ENCODE measurements at places on chromosomes 16 and 17.

GRCh38 chr17:72069586-72070202, 51.1 kb upstream of the SOX9 start:
- DNase-seq = no peak

GRCh38 chr16:58492735-58493134, 7.2 kb upstream of the NDRG4 start:
- no peak for DNase-seq

- DNase-seq = no peak
These were observed 25.4 kb downstream of the CTU2 start for GRCh38 chr16:88731699-88732098.

- DNase-seq = no peak
These were observed 104.9 kb downstream of the ADCY9 start for GRCh38 chr16:4011225-4011939.

DNA sequence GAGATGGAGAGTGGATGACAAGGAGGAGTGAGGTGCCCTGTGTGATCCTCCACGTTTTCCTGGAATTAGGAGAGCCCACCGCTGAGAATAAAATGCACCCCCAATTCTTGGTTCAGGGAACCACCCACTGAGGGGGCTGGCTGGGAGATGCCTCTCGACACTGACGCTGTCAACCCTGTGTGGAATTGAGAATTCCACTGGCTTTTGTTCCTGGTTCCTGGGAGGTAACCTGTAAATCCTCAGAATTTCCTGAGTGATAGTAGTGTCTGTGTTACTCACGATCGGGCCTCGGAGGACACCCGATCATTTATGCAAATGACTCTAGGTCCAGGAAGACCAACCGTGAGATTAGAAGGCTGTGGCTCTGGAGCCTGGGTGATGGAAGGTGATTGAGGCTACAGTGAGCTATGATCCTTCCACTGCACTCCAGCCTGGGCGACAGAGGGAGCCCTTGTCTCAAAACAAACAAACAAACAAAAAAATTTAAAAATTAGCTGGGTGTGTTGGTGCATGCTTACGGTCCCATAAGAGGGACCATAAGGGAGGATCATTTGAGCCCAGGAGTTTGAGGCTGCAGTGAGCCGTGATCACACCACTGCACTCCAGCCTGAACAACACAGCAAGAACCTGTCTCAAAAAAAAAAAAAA, 11.7 kb upstream of the PRPSAP1 start:
- no peak for DNase-seq

DNA sequence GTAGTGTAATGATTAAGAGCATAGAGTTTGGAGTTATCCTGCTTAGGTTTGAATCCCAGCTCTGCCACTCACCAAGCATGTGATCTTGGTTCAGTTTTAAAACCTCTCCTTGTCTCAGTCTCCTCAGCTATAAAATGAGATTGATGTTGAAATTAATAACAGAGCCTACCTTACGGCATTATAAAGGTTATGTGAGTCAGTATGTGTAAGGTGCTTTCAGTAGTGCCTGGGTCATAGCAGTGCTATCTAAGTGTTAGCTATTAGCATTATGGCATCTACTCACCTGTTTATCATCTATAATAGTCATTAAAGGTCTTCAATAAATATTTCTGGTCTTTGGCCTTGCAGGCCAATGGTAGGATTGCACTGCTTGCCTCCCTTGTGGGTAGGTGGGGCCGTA, 53.4 kb downstream of the PRKCB start:
- no peak for DNase-seq

- no peak for DNase-seq
These were observed 219.7 kb downstream of the TMEM114 start for GRCh38 chr16:8370374-8371270.

GRCh38 chr16:57155702-57156350, 30.0 kb downstream of the PSME3IP1 start:
- no peak for DNase-seq

GRCh38 chr17:75998327-75998795, 2.3 kb upstream of the CDK3 start:
- no peak for DNase-seq

DNA sequence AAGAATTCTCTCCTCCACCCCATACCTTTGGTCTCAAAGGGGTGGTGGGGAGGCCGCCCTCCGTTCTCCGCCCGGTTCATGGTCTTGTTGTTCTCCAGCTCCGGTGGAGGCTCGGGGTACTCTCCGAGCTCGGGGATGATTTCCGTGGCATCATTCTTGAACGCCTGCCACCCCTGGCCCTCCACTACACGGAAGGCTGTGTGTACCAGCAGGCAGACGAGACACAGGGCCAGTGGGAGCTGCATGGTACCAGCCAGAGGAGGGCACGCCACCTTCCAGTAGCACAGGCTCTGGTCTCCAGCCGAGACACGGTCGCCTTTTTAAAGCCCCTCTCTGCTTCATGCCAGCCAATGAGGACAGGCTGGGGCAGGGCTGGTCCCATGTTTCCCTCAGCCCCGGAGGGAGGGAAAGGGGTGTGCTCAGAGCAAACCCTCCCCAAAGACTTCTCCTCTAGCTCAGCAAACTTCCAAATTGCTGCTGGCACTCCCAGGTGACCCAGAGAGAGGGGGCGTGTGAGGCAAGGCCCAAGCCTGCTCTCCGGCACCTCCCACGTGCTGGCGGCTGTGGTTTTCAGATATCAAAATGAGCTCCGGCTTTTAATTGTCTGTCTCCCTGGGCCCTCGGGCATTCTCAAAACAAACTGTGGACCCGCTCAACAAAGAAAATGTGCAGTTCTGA, at the start of gene SOST:
TSS of gene SOST (minus strand) at position 295 of the 678 bp plus-strand sequence. CDS start at position 245, 50 bp downstream.
- DNase-seq = no peak

DNA sequence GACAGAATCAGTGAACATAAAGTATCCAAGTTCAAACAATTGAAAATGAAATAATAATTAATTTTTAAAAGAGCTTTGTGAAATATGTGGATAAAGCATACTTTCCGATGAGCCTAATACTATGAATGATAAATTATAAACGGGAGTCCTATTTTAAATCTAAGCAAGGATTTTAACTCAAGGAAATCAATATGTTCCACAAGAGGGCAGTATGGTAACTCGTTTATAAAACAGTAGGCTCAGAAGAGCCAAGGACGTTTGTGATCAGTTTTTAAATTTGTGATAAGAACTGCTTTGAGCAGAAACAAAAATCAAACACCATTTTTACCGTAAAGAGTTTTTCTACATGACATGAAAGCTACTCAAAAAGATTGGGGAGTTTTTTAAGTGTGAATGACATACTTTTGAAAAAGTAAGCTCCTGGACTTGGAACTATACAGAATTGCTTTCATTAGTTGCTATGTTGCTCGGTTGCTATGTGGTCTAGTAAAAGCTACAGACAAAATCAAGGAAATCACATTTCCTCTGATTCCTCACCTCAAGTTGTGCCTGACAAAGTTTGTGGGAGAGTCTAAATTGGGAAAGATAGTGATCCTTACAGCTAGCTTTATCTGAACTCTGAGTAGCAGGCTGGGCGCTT, 11.8 kb upstream of the TEKT1 start:
- no peak for DNase-seq

GRCh38 chr17:42321555-42321954, 33.3 kb downstream of the STAT5A start:
- DNase-seq = no peak

DNA sequence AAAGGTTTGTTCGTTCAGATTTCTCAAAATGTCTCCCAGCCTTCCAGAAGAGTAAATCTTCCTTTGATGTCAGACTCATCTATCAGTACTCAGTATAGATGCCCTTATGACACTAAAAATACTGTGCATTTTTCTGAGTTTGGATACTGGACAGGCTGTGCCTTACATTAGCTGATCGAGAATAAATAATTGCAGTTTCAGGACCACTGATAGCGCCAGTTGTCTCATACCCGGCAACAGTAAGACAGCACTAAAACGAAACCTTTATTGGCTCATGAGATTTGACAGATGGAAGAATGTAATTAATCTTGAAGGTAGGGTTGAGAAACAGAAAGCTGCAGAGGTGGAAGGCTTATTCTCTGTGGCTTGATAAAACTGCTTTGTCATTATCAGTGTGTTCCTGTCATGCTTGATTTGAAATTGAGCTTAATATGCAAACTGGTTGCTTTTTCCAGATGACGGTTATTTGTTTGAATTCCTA, 1.2 kb downstream of the ATP6V0A1 start:
- DNase-seq = no peak

DNA sequence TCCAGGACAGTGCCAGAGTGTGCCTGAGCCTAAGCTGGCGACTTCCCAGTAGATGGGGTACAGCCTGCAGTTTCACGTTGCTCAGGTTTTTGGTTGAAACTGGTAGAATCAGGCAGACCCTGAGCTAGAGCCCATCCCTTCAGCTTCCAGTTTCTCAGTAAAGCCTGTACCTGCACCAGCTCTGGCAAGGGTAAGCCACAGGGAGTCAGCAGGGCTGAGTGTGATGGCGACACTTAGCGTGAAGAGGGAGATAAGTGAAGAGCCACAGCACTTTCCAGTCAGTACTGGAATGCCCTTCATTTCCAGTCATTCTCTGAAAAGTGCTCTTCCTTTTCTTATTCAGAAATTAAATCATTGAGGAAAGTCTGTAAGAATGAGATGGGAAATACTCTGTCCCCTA, 22.4 kb downstream of the PLD6 start:
- no peak for DNase-seq

DNA sequence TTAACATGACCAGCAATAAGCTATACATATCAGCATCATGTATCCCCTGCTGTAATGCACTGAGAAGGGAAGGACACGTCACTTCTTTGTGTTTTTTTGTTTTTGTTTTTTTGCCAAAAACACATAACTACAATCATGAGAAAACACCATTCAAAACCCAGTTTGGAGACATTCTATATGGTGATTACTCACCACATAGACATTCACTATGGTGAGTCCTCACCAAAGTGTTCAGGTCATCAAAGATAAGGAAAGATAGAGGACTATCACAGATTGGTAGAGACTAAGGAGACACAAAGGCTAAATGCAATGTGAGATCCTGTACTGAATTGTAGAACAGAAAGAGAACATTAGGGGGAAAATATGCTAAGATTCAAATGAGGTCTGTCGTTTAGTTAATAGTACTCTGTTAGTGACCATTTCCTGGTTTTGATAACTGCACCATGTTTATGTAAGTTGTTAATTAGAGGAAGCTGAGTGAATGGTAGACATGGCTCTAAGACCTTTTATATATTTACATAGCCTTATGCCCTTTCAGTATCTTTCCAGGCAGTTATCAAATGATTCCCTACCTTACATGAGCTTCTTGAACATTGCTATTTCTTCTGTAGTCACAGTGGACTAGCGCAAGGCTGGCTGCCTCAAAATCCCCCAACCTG, 46.6 kb downstream of the PIK3R5 start:
- no peak for DNase-seq

- DNase-seq = no peak
These were observed 17.3 kb downstream of the FA2H start for GRCh38 chr16:74757349-74757748.

DNA sequence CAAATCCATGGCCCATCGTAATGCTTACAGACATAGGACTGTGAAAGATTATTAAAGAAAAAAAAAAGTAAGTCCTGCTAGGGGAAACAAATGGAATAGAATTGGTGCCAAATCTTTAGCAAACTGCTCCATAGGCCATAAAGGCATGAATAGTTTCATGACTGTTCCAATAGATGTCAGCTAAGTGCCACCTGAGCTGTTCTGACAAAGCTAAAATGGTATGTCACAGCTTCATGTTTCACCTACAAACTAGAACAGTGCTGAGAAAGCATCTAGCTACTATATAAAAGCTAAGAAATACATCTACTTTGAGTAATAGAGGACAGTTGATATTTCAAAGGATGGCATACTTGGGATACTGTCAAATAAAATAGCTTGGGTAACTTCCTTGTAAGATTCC, 771.6 kb upstream of the CA10 start:
- no peak for DNase-seq

GRCh38 chr17:8063761-8064534, 23.6 kb downstream of the ALOX12B start:
- no peak for DNase-seq

DNA sequence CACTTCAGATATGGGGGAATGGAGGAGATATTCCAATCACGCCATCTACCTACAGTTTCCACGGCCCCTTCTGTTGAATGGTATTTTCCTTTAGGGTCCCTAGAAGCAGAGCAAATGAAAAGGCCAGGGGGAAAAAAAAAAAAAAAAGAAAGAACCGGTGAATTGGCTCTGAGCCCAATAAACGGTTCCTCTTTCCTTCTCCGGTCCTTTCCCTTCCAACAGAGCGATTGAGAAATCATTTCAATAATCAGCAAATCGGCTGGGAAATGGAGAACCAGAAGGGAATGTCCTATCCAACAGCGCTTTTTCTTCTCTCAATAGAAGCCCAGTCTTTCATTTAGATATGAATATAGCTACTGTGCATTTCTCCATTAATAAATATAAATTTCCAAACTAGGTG, 26.8 kb upstream of the HOXB13 start:
- no peak for DNase-seq

DNA sequence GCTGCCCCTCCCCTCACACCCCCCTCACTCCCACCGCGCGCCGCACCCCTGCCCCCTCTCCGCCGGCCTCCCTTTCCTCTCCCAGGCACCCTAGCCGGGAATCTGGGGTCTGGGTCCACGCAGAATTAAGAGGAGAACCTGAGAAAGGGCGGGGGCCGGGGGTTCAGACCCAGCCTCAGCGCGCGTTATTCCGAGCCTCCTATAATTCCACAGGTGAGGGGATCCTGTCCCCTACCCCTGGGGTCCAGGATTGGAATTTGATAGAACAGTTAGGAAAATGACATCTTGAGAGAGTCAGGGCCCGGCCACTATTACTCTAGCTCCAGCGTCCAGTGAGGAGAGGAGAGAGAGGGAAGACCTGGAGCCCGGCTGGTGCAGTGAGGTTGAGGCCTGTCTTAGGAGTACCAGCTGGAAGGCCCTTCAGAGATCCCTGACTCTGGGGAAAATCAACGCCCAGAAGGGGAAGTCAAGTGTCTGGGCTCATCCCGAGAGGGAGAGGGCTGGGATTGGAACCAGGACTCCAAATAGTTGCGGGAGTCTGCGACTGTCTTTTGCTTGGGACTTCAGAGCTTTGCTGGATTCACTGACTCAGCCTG, 17.3 kb downstream of the GRB7 start:
- no peak for DNase-seq

GRCh38 chr17:78341559-78342448, 18.1 kb downstream of the SOCS3 start:
- no peak for DNase-seq

- DNase-seq = no peak
These were observed 32.5 kb downstream of the HOXB1 start for GRCh38 chr17:48498164-48498850.

GRCh38 chr16:30876867-30877266, 17.0 kb downstream of the BCL7C start:
- no peak for DNase-seq

- DNase-seq = no peak
These were observed 6.2 kb downstream of the SLC12A3 start for GRCh38 chr16:56871172-56871593.

DNA sequence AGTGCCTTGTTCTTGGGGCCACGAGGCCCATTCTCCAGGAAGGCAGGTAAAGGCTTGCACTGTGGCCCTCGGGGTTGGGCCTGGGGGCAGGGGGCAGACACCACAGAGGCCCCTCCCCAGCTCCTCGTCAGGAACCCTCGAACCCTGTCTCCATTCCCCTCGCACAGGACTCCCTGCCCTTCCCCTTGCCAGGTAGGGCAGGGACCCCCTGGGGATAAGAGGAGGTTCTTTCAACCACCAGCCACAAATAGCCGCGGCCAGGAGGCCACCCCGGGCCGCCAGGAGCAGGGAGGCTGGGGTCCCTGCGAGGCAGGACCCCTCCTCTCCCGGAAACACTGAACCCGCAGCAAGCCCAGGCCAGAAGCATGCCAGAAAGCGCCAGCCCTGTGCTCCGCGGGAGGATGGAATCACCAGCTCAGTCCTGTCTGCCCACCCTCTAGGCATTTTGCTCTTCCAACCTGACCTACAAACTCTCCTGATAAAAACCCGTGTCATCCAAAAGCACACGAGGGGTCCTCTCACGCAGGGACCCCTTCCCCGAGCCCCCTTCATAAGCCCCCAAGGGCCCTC, 45.6 kb downstream of the SLC47A1 start:
- DNase-seq = no peak
